ENCODE measurements at places on chromosomes 13 and 19.
A peak's percentile ranks its signal among the peaks of the same experiment; 100 is the strongest.

DNA sequence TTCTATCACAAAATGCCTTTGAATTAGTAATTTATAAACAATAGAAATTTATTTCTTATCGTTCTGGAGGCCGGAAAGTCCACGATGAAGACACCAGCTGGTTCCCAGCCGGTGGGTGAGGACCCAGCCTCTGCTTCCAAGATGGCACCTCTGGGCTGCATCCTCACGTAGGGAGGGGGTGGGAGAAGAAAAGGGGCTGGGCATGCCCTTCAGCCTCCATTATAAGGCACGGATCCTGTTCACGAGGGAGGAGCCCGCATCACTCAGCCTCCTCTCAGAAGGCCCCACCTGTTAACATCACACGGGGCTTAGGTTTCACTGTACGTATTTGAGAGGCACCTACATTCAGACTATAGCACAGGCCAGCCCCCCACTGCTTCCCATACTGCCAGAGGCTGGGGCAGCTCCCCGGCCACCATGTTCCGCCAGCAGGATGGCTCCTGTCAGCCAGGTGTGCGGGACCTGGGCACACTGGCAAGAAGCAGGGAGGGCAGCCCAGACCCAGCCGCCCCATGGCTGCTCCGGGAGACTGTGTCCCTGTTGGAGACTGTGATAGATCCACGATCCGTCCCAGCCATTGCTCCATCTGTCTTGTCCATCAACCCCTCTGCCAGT is 131.6 kb downstream of the SOX1 start:
- no peak for DNase-seq

DNA sequence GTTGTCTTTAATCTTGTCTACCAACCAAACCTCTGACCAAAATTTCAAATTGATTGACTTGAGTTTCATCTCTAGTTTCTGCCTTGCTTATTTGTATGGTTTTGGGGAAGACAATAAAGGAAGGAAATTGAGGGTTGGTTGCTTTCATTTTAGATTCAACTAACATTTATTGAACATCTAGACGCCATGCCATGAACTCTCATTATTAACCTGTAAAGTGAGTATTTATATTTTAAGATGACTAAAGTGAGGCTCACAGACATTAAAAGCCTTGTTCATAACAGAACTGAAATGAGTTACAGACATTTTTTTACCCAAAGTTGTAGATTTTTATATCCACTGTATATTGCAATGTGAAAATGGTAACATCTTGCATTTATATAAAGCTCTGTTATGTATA is 239.3 kb downstream of the LMO7 start:
- DNase-seq, result no peak

DNA sequence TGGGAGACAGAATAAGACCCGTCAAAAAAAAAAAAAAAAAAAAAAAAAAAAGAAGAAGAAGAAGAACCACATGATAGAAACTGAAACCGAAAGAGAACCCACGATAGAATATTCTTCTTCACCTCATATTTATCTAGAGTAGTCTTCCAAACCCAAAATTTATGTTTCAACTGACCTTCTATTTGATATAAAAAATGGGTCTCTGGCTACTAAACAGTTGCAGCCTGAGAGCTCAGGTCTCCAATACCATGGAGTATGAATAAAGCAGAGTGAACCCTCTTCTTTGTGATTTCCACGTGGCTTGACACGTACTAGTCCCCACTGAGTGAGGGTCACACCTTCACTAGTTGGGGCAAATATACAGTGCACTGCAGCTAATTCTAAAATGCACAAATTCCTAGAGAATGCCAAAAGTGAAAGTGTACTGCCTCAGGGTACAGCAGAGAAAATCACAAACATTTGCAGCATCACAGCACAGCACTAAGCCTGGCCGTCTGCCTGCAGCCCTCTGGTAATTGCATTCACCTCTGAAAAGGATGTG is 30.8 kb upstream of the RFC3 start:
- peak; percentile 17 for DNase-seq

- DNase-seq, result no peak
These were observed 2.6 kb downstream of the FGF9 start for GRCh38 chr13:21673539-21673788.

GRCh38 chr13:83752141-83752540 is 130.1 kb downstream of the SLITRK1 start:
- no peak for DNase-seq

DNA sequence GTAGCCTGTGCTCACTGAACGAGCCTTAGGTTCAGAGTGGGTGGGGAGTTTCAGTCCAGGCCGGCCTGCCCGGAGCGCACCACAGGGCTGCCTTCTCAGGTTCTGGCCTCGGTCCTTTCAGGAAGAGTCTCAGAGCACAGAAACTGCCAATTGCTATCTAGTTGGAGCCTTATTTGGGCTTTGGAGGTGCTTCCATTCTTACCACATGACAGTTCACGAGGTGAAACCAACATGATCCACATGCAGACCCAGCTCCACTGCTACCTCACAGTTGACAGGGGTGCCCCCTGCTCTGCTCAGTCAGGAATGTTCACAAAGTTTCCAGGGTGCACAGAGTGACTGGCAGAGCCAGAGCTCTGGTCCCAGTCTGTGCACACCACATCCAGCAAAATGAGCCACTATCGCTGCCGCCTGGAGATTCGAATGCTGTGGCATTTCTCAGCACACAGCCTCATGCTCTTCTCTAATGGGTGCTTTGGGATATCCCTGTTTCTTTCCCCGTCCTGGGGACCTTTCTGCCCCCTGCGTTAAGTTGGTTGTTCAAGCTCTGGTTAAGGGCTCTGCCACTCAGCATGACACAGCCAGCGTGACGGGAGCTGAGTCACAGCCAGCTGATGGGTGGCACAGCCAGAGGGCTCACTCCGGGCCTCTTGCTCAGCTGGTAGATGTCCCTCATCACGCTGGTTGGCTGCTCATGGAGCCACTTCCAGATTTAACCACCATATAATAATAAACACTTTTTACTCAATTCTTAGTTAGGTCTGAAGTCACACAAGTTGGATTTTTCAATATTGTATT is 7.5 kb upstream of the SACS start:
- DNase-seq, result no peak

DNA sequence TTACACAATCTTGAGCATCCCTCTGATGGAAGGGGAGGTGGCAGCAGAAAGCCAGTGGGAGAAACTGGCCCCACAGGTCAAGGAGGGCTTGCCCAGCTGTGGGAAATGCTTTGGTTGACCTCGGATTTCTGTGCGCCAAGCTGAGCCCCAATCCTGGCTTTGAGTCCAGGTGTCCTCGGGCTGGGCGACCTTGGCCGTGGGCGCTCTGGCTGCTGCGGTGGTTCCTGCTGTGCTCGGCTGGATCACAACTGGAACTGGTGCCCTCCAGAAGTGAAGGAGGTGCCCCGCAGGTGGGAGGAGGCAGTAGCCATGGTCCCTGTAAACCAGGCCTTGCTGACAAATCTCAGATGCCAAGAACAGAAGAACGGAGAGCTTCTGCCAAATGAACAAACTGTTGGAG is 56.4 kb downstream of the ZNF676 start:
- no peak for DNase-seq

- DNase-seq, result no peak
These were observed 64.1 kb downstream of the TPT1 start for GRCh38 chr13:45276913-45277312.

GRCh38 chr19:17860993-17861360 is 1.3 kb downstream of the RPL18A start:
- DNase-seq, result no peak

GRCh38 chr19:52331757-52332156 is 4.3 kb upstream of the ZNF610 start:
- DNase-seq, result no peak

DNA sequence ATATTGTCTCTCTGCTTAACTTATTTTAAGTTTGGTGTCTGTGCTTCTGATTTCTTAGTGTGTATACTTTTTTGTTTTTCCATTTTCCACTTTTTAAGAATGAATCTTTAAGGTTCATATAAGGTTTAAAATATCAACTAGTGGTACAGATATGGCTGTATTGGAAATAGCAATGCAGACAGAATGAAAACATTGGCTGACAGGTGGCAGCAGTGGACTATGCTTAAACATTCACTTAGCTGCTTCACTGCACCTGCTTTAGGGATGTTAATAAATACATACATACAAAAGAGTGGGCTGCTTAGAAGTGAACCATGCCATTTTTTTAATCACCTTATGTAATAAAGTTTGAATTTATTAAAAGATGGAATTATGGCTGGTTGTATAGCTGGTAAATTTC is 27.3 kb downstream of the TM9SF2 start:
- no peak for DNase-seq

- peak; percentile 81 for DNase-seq
These were observed 127.0 kb downstream of the IER2 start for GRCh38 chr19:13277104-13277809.

- peak; percentile 95 for DNase-seq
These were observed at the start of gene CKAP2 for GRCh38 chr13:52454820-52455676. Gene CKAP2, plus strand, starts transcription at chr13:52455478. Its CDS starts 79 bp downstream, at chr13:52455557.

GRCh38 chr13:91058066-91058465 is 289.4 kb upstream of the MIR17HG start:
- peak; percentile 6 for DNase-seq

GRCh38 chr19:8352134-8352827 is 9.2 kb upstream of the KANK3 start:
- DNase-seq, result peak; percentile 10

DNA sequence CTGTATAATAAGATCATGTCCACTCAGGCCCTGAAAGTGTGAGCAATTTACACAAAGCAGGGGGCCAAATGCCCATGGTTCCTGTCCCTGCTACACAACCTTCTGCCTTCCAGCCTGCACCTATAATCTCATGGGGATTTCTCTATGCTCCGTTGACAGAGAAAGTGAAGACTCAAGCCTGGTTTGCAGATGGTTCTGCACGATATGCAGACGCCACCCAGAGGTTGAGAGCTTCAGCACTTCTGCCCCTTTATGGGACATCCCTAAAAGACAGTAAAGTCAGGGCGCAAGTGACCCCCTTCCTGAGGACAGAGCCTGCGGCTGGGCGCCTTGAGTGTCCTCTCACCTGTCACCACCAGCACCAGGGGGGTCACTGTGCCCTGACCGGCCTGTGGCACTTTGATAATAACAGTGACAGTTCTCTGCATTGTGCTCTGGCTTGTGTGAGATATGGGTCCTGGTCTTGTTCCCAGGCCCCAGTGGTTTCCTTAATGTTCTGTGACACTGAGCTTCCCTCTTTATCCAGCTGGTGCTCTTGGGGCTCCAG is 15.1 kb downstream of the LILRA5 start:
- DNase-seq, result no peak

Measured in AG20443 (cell line).